ENCODE measurements at places on chromosomes 1 and 21. TPM values are rescaled to one million over a fixed set of nuclear protein-coding genes. Genes with fewer than 3 reads are reported as not detected.

Gene CNR2
- polyA plus RNA-seq, result 0.15 TPM

DNA sequence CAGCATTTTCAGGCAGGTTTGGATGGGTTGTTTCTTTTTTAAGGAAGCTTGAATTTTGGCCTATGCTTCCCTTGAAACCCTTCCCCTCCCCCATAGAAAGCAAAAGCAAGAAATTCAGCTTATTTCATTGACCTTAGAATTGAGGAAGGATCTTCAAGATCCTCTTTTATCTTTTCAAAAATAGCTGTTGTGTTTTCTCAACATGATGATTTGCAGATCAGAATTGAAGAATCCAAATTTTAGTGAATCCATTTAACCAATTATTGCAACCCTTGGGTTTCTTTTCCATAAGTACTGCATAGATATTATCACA, 73.7 kb downstream of the LRRC8C start:
- H3K27me3 ChIP-seq, result no peaks in the 10 kb centered on the region
- H3K4me1 ChIP-seq, result no peaks in the 10 kb centered on the region
- no peak for DNase-seq
- no peaks in the 10 kb centered on the region for H3K36me3 ChIP-seq
- no peak overlapping the region for H3K27ac ChIP-seq

GRCh38 chr21:36347962-36348328, 27.9 kb downstream of the MORC3 start:
- H3K4me3 ChIP-seq, result no peak overlapping the region
- DNase-seq, result no peak
- no peak overlapping the region for H3K27ac ChIP-seq
- no peaks in the 10 kb centered on the region for H3K27me3 ChIP-seq

Gene LTN1
- polyA plus RNA-seq, result 6.3 TPM

- no peaks in the 10 kb centered on the region for H3K36me3 ChIP-seq
- H3K4me1 ChIP-seq, result no peaks in the 10 kb centered on the region
- H3K27ac ChIP-seq, result no peak overlapping the region
These were observed 225.0 kb downstream of the HHAT start for GRCh38 chr1:210553711-210554110.

Gene DDX59
- polyA plus RNA-seq, result 25.7 TPM

Gene TMPRSS3
- polyA plus RNA-seq, result 1.1 TPM

DNA sequence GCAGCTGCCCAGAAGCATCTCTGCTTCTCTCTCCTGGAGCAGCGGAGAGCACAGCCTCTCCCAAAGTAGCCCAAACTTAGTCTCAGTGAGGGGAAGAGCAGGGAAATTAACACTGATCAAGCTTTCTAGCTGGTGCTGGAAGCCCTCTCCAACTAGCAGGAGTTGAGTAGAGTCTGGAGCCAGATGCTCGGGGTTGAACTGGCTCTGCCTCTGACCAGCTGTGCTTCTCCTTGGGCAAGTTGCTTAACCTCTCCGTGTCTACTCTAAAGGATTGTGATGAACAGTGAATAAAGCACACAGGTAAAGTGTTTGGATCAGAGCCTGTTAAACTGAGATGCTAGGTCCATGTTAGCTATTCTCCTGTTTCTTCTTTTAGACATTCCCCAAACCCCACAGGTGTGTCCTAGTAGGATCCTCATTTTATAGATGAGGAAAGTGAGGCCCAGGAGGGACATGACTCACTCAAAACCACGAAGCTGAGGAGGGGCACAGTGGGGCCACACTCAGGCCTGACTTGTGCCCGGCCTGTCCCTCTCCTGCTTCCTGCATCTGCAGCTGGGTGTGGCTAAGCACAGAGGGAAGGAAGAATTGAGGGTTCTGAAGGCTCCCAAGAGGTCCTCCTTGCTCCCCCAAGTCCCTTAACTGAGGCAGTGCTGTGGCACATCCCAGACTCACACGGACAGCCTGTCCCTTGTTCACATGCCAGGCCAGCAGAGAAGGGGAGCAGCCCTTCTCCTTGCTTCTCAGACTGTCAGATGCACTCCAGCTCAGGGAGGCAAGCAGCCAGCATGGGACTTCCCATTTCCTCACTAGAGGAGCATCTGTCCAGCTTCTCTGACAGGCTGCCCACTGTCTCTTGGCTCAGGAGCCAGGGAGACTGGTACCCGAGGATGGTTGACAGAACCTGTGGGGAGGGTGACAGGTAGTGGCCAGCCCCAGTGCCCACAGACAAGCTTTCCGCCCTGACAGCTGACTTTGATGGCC, 152.0 kb upstream of the IGSF21 start:
- H3K4me1 ChIP-seq, result no peaks in the 10 kb centered on the region
- H3K36me3 ChIP-seq, result no peaks in the 10 kb centered on the region
- no peak overlapping the region for H3K27ac ChIP-seq
- H3K4me3 ChIP-seq, result no peak overlapping the region

- peak overlapping the region; percentile 98 for H3K27ac ChIP-seq
- no peaks in the 10 kb centered on the region for H3K36me3 ChIP-seq
- DNase-seq, result peak; percentile 73
- peak overlapping the region; percentile 97 for H3K4me3 ChIP-seq
These were observed 749 bp upstream of the LRIG2 start for GRCh38 chr1:113072141-113072756.

Data from small intestine (tissue), 16 donors.